ENCODE measurements at places on chromosomes 2 and 18.

DNA sequence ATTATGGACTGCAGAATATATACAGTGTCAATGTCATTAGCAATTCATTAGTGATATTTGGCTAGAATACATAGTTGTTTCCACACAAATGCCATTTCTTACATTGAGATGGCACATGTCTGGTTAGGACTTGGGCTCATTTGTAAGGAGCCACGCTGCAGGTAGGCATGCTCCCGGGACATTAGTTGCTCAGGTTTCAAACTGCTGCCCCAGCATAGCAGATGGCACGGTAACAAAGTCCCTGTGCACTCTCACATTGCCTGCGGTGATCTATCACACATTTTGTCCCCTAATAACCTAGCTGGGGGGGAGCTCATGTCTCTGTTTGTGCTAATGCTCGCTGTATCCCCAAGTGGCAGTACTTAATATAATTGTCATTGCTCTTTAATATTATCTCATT, 185.1 kb downstream of the NEDD4L start:
- no peak for DNase-seq

DNA sequence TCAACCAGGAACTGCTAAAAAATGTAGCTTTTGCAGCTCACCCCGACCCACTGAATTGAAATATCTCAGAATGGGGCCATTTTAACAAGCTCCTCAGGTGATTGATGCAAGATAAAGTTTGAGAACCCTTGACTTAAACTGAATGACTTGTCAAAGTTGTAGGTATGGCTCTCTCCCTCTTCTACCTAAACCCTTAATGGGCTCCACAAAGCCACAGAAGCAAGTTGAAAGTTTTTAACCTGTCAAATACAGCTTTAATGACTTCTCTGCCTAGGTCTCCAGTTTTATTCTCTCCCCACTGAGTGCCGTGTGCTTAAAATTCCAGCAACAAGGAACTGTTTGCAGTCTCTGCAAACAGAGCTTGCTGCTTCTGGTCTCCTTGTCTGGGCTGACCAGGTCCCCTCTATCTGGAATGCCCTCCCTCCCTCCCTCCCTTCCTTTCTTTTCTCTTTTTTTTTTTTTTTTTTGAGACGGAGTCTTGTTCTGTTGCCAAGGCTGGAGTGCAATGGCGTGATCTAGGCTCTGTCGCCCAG, 19.7 kb upstream of the RNF125 start:
- DNase-seq, result no peak

- DNase-seq, result no peak
Measured at GRCh38 chr18:4016391-4017049, 438.6 kb downstream of the DLGAP1 start.

GRCh38 chr2:238763471-238763995, 84.4 kb upstream of the TWIST2 start:
- no peak for DNase-seq

GRCh38 chr2:86064006-86064405, 41.7 kb downstream of the POLR1A start:
- no peak for DNase-seq

DNA sequence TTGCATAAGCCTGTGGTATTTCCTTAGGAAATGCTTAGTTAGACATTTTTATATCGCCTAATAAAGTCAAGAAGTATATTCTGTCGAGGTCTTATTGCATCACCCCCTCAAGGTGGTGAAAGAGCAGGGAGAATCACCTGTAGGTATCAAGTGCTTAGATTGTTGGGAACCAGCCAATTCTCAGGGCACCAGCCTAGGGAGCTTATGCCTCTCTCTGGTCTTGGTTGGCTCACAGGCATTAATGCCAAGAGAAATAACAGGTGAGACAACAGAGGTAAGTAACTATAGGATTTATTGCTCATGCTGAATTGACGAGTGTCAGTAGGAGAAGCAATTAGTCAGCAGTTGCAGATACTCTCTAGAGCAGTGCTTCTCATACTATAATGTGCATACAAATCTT, 663.3 kb upstream of the ZNF804A start:
- DNase-seq, result no peak
